ENCODE measurements at places on chromosomes 1 and 21. TPM values are rescaled to one million over a fixed set of nuclear protein-coding genes. Genes with fewer than 3 reads are reported as not detected.

DNA sequence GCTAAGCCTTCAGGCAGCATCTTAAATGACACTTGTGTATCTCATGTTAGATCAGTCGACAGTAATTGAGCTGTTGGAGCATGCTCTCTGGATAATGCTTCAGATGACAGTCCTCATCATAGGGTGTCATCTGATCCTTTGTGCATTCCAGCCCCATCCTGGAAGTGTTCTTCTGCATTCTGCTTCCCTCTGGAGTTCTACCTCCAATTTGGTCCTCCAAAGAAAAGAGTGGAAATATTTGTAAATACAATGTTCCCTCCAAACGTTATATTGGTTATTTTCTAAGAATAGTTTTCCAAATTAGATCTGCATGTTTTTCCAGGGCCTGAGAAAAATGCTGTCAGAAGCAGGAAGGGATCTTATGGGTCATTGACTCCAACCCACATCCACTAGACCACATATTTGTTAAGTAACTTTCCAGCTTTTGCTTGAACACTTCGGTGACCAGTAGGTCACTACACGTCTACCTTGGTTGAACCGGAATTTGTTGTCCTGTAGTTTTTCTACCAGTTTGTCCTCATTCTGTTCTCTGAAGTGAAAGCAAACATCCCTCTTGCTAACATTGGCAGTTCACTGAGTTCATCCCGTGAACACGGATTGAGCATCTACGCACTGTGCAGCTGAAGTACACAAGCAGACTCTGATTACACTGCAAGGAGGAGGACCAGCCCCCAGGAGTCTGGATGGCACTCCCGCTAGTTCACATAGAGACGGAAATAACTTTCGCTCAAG is 136.0 kb downstream of the TLR5 start:
- no peak overlapping the region for H3K27ac ChIP-seq
- no peak for DNase-seq
- peaks cover 5% of the 10 kb centered on the region for H3K27me3 ChIP-seq
- H3K4me3 ChIP-seq = no peak overlapping the region
- H3K4me1 ChIP-seq = no peaks in the 10 kb centered on the region

GRCh38 chr1:46969014-46969619 is 27.8 kb upstream of the CYP4A11 start:
- no peak for DNase-seq
- H3K4me3 ChIP-seq = no peak overlapping the region
- peaks cover 14% of the 10 kb centered on the region for H3K27me3 ChIP-seq
- no peaks in the 10 kb centered on the region for H3K36me3 ChIP-seq
- no peaks in the 10 kb centered on the region for H3K4me1 ChIP-seq

GRCh38 chr21:42921927-42922326 is 3.5 kb downstream of the ERVH48-1 start:
- DNase-seq = no peak
- no peaks in the 10 kb centered on the region for H3K27me3 ChIP-seq
- H3K4me3 ChIP-seq = no peak overlapping the region
- peaks cover 16% of the 10 kb centered on the region for H3K4me1 ChIP-seq

DNA sequence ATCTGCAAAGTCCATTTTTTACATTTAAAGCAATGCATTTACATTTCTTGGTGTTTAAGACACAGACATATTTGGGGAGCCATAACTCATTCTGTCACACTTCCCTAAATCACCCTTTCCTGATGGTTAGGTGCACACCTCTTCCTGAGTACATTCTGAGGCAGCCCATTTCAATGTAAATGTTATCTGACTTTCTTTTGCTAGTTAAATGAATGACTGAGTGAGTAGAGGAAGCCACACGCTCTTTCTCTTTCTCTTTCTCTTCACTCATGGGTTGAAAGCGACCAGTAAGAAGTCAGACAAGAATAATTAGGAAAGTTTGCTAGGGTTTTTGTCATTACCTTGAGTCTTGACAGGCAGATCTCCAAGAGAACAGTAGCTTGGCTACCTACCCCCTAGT is 143.1 kb downstream of the S1PR1 start:
- DNase-seq = no peak
- H3K4me1 ChIP-seq = peaks cover 22% of the 10 kb centered on the region
- peaks cover 14% of the 10 kb centered on the region for H3K27me3 ChIP-seq

- H3K27me3 ChIP-seq = no peaks in the 10 kb centered on the region
- H3K36me3 ChIP-seq = no peaks in the 10 kb centered on the region
- no peak for DNase-seq
- no peaks in the 10 kb centered on the region for H3K4me1 ChIP-seq
- H3K4me3 ChIP-seq = no peak overlapping the region
- H3K27ac ChIP-seq = no peak overlapping the region
Measured at GRCh38 chr1:81478219-81478618, 322.5 kb upstream of the ADGRL2 start.

DNA sequence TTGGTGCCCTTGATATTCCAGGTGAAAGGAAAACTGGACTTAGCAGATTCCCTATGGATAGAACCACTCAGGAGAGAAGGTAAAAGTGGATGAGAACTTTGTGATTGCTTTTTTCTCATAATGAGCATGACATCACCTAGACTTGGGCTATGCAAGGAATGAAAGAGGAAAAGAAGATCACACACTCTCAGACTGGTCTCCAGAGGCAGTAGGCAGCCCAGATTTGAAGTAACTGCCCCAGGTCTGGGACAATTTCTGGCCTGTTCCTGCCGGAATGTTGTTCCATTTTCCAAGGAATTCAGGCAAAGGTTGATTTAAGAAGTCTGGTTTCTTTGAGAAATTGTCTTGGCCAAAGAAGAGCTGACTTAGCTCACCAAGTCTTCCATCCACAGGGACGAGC is 31.7 kb upstream of the USP24 start:
- no peaks in the 10 kb centered on the region for H3K36me3 ChIP-seq
- H3K4me3 ChIP-seq = no peak overlapping the region
- DNase-seq = no peak
- H3K27me3 ChIP-seq = peaks cover 3% of the 10 kb centered on the region
- H3K4me1 ChIP-seq = no peaks in the 10 kb centered on the region
- no peak overlapping the region for H3K27ac ChIP-seq

ERRFI1 gene
- total RNA-seq = 3.8 TPM

ADAMTSL4 gene
- total RNA-seq = 2.9 TPM

OR2T29 gene
- total RNA-seq = not detected

Measured in activated T-helper 2 cell treated with anti-CD3 and anti-CD28 coated beads, Interferon-gamma antibody, Interleukin-2, Interleukin-4, amounts not matched to agents 10 μg/mL and 5 μg/mL and 100 μg/mL, durations not matched to agents 14 hours and 24 hours and 36 hours (primary cell).